Stimulated activated naive CD4-positive, alpha-beta T cell treated with Interleukin-2 at 50 U/mL for 16 hours (primary cell): ENCODE measurements at places on chromosomes 13 and 19.

DNA sequence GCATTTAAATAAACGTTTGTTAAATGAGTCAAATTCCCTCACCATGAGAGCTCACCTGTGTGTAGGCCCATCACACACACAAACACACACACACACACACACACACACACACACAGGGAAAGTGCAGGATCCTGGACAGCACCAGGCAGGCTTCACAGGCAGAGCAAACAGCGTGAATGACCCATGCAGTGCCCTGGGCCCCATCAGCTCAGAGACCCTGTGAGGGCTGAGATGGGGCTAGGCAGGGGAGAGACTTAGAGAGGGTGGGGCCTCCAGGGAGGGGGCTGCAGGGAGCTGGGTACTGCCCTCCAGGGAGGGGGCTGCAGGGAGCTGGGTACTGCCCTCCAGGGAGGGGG is 8.5 kb upstream of the CEACAM5 start:
- DNase-seq: no peak

GRCh38 chr13:91546900-91547299 is 148.5 kb downstream of the GPC5 start:
- no peak for DNase-seq

DNA sequence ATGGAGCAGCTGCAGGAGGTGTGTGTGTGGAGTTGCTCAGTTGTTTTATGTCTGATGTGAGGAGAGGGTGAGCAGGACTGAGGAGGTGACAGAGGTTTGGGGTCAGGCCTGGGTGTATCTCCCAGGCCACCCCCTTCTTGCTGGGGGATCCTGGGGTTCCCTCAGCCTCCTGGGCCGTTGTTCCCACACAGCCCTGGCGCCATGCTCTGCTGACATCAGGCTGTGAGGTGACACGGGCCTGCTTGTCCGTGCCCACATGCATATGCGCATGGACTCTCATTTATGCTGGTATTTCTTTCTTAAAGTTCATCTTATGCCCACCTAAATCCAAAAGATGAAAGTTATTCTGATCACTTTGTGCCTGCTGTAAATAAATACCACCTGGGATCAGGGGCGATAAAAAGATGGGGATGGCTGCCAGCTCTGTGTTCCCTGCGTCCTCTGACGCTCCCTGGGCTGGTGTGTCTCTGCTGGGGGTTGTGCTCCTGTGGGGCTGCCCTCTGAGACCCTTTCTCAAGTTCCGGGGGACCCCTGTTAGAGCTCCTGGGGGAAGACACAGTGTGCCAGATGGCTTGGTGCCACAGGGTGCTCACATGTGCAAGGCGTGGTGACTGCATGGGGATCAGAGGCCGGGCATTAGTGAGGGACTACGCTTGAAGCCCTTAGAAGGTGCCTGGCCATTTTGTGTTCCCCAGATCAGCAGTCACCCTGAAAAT is 12.6 kb downstream of the NAXD start:
- DNase-seq: no peak

- DNase-seq: no peak
These were observed 129.6 kb downstream of the OLFM4 start for GRCh38 chr13:53158201-53158600.

GRCh38 chr19:50384685-50385535 is 763 bp downstream of the POLD1 start:
- no peak for DNase-seq

- no peak for DNase-seq
These were observed 86.2 kb downstream of the ANKRD10 start for GRCh38 chr13:110828705-110829104.

GRCh38 chr13:110634558-110634957 is 19.2 kb downstream of the NAXD start:
- DNase-seq: no peak

DNA sequence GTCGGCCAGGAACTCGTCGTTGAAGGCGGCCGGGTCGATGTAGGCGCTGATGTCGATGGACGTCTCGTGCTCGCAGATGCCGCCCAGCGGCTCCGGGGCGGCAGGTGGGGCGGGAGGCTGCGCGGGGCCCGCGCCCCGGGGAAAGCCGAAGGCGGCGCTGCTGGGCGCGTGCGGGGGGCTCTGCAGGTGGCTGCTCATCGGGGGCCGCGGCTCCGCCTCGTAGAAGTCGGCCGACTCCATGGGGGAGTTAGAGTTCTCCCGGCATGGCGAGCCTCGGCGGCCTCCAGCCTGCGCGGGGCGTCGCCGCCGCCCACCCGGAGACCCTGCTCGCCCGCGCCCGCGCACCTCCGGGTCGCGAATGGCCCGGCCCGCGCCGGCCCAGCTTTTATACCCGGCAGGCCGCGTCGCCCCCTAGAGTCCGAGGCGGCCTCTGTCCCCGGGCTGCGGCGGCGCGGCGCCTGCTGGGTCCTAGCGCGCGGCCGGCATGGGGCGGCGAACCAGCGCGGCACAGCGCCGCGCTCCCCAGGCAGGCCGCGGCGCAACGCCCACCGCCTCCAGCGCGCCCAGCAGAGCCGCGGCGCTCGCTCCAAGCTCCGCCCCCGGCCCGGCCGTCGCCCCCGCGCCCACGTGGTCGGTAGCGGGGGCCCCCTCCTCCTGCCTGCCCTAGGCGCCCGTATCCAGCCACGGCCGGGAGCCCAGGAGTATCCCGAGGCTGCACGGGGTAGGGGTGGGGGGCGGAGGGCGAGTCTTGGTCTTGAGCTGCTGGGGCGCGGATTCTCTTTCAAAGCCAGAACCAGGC is at the start of gene CEBPA:
Gene CEBPA, minus strand, starts transcription at position 360 of the 799 bp plus-strand sequence. Its CDS starts 120 bp downstream, at position 240.
- DNase-seq: peak; percentile 65

GRCh38 chr13:96851856-96852445 is 142.3 kb downstream of the OXGR1 start:
- DNase-seq: no peak

DNA sequence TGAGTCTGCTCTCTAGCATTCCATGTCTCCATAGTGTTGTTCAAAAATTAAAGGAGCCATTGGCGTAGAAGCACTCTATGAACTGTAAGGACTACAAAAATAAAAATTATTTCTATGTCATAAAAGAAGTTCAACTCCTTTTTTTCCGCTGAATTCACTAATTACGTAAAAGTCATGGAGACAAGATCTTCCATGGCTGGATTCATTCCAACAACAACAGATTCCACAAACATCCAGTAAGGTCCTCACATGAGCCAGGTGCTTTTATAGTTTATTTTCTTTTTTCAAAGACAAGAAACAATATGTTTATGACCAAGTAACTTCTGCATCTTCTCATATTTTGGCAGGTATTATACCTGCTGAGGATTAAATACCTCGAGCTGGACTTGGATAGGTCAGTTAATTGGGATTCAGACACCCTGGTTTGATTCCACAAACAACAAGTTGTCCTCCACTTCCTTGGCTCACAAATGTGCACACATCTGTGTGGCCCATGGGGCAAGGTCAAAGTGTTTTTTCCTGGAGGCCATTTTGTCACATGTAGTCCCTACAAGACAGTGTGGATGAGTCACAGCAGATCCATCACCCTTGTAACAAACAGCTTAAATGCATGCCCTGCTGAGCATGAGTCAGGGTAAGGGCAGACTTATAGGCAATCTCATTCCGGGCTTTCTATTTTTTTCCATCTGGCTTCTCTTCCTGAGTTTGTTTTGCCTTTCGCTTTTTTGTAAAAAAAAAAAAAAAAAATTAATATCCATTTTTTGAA is 475.6 kb downstream of the COG6 start:
- no peak for DNase-seq

GRCh38 chr13:100790405-100790804 is 115.8 kb upstream of the TMTC4 start:
- DNase-seq: no peak

- DNase-seq: no peak
These were observed 1.3 kb downstream of the NECTIN2 start for GRCh38 chr19:44847144-44848035.

DNA sequence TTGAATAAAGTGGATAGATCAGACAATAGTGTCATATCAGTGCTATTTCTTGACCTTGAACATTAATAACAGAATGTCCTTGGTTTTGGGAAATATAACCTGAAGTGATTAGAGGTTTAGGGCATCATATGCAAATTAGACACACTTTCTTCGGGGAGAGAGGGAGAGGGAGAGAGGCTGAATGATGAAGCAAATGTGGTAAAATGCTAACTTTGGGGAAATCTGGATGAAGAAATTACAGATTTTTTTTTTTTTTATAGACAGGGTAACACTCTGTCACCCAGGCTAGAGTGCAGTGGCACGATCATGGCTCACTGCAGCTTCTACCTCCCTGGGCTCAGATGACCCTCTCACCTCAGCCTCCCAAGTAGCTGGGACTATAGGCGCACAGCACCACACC is 3.9 kb upstream of the NCR1 start:
- no peak for DNase-seq
